ENCODE measurements at places on chromosomes 7 and 10. TPM values are rescaled to one million over a fixed set of nuclear protein-coding genes. Genes with fewer than 3 reads are reported as not detected.

GRCh38 chr7:105364684-105365083 is 24.0 kb downstream of the SRPK2 start:
- DNase-seq: peak; percentile 38

GRCh38 chr7:51075681-51076580 is 240.7 kb downstream of the COBL start:
- DNase-seq: peak; percentile 91

GRCh38 chr10:11238893-11239292 is 221.2 kb downstream of the CELF2 start:
- DNase-seq: no peak

DNA sequence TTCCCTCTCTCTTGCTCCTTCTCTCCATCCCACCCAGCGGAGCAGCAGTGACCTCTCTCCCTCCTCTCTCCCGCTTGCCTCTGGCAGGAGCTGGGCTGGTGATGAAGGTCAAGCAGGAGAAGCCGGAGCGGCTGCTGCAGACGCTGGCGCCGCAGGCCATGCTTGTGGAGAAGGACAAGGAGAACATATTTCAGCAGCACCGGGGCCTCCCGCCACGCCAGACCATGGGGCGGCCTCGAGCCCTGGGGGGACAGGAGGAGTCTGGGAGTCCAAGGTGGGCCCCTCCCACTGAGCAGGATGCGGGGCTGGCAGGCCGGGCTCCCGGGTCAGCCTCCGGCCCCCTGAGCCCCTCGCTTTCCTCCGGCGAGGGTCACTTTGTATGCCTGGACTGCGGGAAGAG is 17.3 kb downstream of the ZNF775 start:
- DNase-seq: no peak

DNA sequence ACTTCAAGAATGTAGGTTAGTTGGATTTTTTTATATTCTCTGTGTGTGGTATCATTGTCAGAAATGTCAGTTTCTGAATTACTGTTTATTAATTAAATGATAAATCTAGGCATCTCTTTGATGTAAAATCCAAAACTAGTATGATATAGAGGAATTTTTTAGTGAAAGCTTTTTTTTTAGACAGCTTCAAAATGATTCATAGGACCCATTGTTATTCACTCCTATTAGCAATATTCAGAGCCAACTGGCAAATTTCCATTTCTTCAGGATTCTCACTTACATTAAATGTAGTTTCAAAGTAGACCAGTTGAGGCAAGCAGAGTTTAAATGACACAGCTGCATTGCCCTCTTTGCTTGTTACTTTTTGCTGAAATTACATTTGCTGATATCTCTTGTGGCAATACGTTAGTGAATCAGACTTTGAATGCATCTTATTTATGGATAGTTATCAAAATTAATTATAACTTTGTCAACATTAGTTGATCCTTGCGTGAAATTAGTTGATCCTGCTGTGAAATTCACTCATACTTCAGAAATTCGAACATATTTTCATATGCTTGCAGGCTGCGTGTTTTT is 20.3 kb downstream of the ZNF277 start:
- DNase-seq: peak; percentile 86

GRCh38 chr10:117096599-117097201 is 41.4 kb downstream of the VAX1 start:
- no peak for DNase-seq

GRCh38 chr10:123464430-123465323 is 201.5 kb upstream of the GPR26 start:
- no peak for DNase-seq

GRCh38 chr7:111866787-111867186 is 304.5 kb upstream of the IMMP2L start:
- DNase-seq: no peak

- no peak for DNase-seq
These were observed 94.7 kb upstream of the PRSS58 start for GRCh38 chr7:142352543-142352942.

- DNase-seq: no peak
These were observed 43.5 kb downstream of the ACSM6 start for GRCh38 chr10:95237376-95238170.

- no peak for DNase-seq
These were observed 18.2 kb downstream of the DNAJC12 start for GRCh38 chr10:67819768-67820204.

DNA sequence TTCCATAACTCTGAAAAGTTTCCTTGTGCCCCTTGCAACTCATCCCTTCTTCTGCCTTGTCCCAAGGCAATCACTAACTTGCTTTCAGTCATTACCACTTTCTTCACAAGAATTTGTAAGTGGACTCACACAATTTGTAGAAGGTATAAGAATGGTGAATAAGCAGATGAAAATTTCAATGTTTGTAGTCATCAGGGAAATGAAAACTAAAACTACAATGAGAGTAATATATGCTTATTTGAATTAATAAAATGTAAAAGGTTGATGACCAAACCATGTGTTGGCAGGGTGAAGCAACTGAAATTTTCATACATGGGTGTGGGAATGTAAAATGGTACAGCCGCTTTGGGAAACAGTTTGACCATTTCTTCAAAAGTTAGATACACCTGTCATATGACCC is 79.7 kb downstream of the GNAT3 start:
- DNase-seq: no peak

Gene BHLHA15
- 1.0 TPM for polyA plus RNA-seq

Gene MMD2
- polyA plus RNA-seq: not detected

Gene UCMA
- polyA plus RNA-seq: not detected

Gene LIPJ
- not detected for polyA plus RNA-seq

Gene IL2RA
- not detected for polyA plus RNA-seq

Gene JAKMIP3
- polyA plus RNA-seq: 0.02 TPM

Gene FGFR2
- polyA plus RNA-seq: 0.06 TPM

Measured in endothelial cell of umbilical vein (primary cell).